ENCODE measurements at places on chromosomes 5 and 9. TPM values are rescaled to one million over a fixed set of nuclear protein-coding genes. Genes with fewer than 3 reads are reported as not detected.

- DNase-seq: no peak
Measured at GRCh38 chr5:113367586-113367985, 67.2 kb downstream of the TSSK1B start.

DNA sequence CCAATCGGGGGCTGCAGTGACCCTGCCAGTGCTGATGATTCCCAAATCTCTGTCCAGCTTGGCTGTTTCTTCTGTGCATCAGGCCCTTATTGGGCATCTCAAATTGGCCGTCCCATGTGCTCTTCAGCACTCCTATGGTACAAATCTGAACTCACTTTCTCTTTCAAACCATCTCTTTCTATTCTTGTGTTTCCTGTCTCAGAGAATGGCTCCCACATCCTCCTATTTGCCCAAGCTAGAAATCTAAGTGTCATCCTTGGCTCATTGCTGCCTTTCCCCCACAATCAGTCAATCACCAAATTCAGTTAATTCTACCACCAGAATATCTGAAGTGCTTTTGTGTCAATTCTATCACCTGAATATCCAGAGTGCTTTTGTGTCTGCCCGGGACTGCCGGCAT lies 336.6 kb downstream of the CWC27 start:
- no peak for DNase-seq

GRCh38 chr9:98707166-98708102 lies 1.3 kb downstream of the GABBR2 start:
- DNase-seq: peak; percentile 67

DNA sequence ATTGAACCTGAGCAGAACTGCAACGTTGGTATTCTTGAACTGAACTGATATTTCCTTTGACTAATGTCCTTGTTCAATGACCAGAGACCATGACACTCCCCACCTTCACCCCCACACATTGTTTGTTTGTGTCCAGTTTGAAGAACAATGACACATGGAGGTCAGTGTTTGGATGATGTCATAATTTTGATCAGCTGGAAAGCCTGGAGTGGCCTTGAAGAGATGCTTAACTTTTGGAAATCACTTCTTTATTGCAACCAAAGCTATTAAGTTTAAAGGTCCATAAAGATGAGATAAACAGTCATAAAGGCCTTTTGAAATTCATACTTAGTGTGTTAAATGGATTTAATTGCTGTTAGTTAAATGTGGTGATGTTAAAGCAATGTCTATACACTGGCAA lies 92.7 kb downstream of the TMC1 start:
- no peak for DNase-seq

The PFN3 gene
- total RNA-seq: not detected

The ALDOB gene
- 3,226 TPM for total RNA-seq

Data from right lobe of liver (tissue), 6 donors.